Esophagus muscularis mucosa (tissue), 4 donors: ENCODE measurements at places on chromosomes 7 and 10.

- no peak overlapping the region for H3K4me3 ChIP-seq
- no peak overlapping the region for H3K27ac ChIP-seq
- no peaks in the 10 kb centered on the region for H3K27me3 ChIP-seq
- no peaks in the 10 kb centered on the region for H3K4me1 ChIP-seq
- DNase-seq: no peak
These were observed 44.6 kb downstream of the SLC16A12 start for GRCh38 chr10:89490596-89491335.

DNA sequence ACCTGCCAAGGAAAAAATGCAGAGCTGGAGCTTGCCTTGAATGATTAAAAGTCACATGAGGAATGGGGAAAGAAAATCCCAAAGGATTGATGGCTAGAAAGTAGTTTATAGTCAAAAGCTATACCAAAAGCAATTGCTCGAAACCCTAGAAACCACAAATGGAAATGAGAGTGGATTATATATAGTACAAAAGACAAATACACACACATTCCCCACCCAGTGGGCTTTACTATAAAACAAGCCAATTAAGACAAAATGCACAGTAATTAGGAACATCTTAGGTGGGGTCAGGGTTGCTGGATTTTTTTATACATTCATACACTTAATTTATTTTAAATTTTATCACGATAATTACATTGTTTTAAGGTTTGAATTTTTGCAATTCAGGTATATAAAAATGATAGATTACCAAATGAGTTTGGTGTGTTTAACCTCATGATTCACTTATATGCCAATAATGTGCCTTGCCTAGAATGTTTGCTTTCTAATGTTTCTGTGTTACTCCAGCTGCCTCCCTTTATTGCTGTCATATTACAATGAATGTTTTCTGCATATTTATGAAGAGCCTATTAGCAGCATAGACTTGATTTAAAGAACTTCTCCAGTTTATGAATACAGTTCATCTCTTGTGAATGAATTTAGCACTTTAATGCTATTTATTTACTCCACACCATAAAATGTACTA is 421.3 kb downstream of the EXOC4 start:
- no peaks in the 10 kb centered on the region for H3K27me3 ChIP-seq
- no peak overlapping the region for H3K4me3 ChIP-seq
- no peaks in the 10 kb centered on the region for H3K4me1 ChIP-seq
- DNase-seq: no peak
- H3K27ac ChIP-seq: no peak overlapping the region
- no peaks in the 10 kb centered on the region for H3K36me3 ChIP-seq

DNA sequence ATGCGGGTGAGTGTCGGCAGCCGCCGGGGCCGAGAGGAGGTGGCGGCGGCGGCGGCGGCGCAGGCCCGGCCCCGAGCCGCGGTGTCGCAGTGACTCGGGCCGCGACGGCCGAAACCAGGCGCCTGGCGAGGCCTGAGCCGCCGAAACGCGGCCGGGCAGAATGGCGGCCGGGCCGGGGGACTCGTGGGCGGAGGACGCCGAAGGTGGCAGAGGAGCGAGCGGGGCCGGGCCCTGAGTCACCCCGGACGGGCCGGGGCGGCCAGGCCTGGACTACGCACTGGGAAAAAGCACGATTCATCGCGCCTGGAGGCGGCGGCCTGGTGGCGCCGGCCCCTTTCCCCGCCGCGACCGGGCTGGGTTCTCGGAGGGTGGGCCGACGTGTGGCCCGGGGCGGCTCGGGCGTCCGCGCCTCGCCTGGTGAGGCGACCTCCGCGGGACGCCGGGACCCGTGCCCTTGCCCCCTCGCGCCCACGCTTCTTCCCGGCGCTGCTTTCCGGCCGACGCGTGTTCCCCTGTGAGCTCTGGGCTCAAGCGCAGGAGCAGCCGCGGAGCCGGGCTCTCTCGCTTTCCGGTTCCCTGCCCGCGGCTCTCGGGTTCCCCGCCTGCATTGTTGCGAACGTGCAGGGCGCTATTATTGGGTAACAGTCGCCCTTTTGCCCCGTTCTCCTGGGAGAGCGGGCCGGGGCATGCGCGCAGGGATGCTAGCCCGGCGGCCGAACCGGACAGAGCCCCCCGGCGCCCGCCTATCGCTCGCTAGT is 500 bp downstream of the CUL1 start:
- no peaks in the 10 kb centered on the region for H3K36me3 ChIP-seq
- peaks cover 54% of the 10 kb centered on the region for H3K4me1 ChIP-seq
- peak overlapping the region; percentile 99 for H3K27ac ChIP-seq
- no peak for DNase-seq
- peak overlapping the region; percentile 81 for H3K4me3 ChIP-seq

DNA sequence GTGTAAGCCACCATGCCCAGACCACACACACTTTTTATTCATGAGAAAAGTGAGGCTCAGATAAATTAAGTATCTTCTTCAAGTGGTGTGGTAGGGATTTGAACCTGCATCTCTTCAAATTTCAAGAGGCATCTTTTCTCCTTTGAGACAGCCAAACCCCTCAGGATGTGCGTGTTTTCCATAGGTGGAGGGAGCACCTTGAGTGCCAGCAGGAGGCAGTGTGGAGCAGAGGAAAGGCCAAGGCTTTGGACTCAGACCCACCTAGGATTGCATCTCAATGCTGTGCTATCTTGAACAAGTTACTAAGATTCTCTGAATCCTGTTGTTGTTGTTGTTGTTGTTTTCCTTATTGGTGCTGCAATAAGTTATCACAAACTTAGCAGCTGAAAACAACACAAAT is 40.2 kb upstream of the MYL10 start:
- H3K27me3 ChIP-seq: no peaks in the 10 kb centered on the region
- H3K4me1 ChIP-seq: no peaks in the 10 kb centered on the region
- no peak overlapping the region for H3K4me3 ChIP-seq
- no peak for DNase-seq
- no peaks in the 10 kb centered on the region for H3K36me3 ChIP-seq

DNA sequence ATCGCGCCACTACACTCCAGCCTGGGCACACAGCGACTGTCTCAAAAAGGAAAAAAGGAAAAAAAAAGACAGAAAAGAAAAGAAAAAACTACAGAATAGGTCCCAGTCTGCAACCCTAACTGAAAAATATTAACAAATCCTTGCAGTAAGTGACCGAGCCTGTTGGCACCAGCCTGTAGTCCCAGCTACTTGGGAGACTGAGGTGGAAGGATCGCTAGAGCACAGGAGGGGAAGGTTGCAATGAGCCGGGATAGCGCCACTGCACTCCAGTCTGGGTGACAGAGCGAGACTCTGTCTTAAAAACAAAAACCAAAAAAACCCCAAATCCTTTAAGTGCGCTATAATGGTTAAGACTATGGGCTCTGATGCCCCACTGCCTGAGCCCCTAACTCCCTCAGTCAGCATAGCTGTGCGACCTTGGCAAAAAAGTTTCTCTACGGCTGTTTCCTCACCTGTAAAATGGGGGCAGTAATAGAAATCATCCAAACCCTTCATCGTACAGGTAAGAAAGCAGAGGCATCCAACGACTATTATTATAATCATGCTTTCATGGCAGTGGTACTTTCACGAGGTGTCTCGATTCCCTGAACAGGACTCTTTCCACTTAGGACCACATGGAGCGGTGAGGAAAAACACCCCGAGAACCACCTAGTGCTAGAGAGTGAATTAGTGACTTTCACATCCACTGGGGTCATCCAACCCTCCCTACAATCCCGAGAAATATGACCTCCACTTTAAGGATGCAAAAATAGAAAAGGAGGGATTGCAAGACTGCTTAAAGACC is 755 bp downstream of the TOMM7 start:
- H3K27ac ChIP-seq: peak overlapping the region; percentile 89
- no peak for DNase-seq
- H3K36me3 ChIP-seq: peaks cover 8% of the 10 kb centered on the region

GRCh38 chr7:17608114-17608833 is 309.8 kb downstream of the AHR start:
- DNase-seq: no peak
- H3K36me3 ChIP-seq: no peaks in the 10 kb centered on the region
- H3K4me1 ChIP-seq: no peaks in the 10 kb centered on the region
- H3K4me3 ChIP-seq: no peak overlapping the region
- H3K27ac ChIP-seq: no peak overlapping the region

DNA sequence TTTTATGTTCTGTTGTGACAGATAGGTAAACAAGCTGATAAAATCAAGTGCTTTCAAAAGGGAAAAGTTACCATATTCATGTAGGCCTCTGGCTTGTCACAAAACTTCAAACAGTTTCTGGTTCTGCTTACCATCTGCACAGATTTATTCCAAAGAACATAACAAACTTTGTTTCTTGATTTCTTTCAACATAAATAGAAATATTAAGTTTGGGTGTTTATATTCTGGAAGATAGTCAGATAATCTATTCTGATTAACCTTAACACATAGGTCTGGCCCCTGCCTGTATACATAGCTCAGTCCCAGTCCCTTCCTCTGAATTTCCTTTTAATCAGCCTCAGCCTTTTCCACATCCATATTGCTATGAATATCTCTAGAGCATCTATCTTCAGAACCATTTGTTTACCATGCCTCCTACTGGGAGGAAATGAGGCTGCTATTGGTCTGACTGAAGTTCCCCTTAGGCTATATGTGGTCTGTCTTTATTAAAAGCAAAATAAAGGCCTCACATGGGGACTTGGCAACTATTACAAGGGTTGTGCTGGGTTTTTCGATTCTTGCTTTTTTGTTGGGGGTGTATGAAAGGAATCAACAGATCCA is 319.0 kb downstream of the HPSE2 start:
- no peaks in the 10 kb centered on the region for H3K27me3 ChIP-seq
- DNase-seq: no peak
- H3K36me3 ChIP-seq: no peaks in the 10 kb centered on the region
- no peak overlapping the region for H3K4me3 ChIP-seq
- no peaks in the 10 kb centered on the region for H3K4me1 ChIP-seq

DNA sequence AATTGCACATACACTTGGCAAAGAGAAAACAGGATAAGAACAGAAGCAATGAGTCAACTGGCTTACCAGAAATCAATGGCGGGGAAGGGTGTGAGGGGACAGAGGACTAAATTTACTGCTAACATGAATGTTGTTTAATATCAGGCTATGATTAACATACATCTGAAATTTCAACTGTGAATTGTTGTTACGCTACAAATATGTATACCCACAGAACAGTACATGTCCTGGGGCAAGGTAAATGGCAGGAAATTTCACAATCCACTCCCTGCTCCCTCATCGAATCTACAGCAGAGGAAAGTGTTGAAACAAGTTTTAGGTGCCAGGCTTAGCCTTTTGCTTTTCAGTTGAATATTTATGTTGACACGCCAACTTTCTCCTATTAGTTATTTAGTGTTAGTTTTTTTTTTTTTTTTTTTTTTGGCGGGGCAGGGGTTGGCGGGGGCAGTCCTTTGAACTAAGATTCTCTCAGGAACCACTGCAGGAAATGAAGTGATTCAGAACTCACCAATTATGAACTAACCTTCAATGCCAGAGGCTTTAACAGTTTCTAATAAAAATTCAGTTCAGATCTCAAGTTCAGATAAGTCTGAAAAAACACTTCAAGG is 99.0 kb downstream of the UBE2H start:
- DNase-seq: no peak
- no peak overlapping the region for H3K4me3 ChIP-seq
- H3K27ac ChIP-seq: no peak overlapping the region
- H3K36me3 ChIP-seq: no peaks in the 10 kb centered on the region
- H3K4me1 ChIP-seq: peaks cover 44% of the 10 kb centered on the region

DNA sequence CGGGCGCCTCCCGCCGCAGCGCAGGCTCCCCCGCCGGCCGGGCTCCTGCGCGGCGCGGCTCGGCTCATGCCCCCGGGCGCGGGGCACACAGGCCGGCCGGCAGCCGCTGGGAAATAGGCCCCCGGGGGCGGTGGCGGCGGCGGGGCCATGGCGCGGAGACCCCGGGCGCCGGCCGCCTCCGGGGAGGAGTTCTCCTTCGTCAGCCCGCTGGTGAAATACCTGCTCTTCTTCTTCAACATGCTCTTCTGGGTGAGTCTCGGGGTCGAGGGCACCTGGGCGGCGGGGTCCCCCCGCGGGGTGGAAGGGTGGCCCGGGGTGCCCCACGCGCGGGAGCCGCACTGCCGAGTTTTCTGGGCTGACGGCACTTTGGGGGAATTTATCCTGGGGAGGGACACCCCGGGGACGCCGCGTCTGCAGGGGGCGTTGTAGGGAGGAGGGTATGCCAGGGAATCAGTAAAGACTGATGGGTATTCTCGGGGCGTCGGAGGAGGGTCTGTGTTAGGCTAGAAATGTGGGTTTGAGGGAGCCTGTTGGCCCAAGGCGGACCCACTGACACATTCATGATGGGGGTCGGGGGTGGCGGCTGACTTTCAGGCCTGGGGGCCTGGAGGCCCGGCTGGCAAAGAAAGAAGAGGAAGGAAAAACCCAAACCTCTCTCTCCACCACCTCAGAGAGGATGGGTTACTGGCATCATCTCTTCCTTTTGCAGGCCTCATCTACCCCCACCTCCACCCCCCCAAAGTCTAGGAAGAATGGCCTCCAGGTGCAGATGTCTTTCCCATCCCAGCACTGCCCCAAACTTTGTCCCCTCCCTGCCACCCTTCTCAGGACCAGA is 544 bp downstream of the TSPAN33 start:
- no peaks in the 10 kb centered on the region for H3K36me3 ChIP-seq
- H3K27ac ChIP-seq: no peak overlapping the region
- no peak for DNase-seq
- H3K4me1 ChIP-seq: peaks cover 17% of the 10 kb centered on the region
- peaks cover 23% of the 10 kb centered on the region for H3K27me3 ChIP-seq

DNA sequence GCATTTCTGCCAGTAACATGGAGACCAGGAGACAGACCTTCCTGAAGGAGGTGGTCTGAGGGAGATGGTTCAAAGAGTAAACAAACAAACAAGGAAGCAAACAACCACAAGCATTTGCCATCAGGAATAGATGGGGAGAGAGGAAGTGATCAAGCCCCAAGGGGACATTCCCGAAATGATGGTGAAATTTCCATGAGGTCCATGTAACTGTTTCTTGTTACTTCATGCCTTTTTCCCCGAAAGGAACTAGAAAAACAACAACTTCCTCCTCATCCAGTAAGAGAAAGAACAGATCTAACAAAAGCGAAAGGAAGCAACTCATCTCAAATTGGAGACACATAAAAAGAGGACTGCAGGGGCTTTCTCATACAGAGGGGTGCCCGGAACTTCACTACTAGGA is 152.5 kb upstream of the ZNF32 start:
- H3K4me3 ChIP-seq: no peak overlapping the region
- no peaks in the 10 kb centered on the region for H3K27me3 ChIP-seq
- H3K4me1 ChIP-seq: no peaks in the 10 kb centered on the region
- no peak for DNase-seq
- no peak overlapping the region for H3K27ac ChIP-seq

GRCh38 chr10:58372607-58373441 is 12.4 kb upstream of the TFAM start:
- H3K27ac ChIP-seq: no peak overlapping the region
- no peaks in the 10 kb centered on the region for H3K36me3 ChIP-seq
- DNase-seq: no peak
- no peak overlapping the region for H3K4me3 ChIP-seq
- no peaks in the 10 kb centered on the region for H3K4me1 ChIP-seq
- no peaks in the 10 kb centered on the region for H3K27me3 ChIP-seq

GRCh38 chr7:129134356-129134987 is 10.0 kb upstream of the TSPAN33 start:
- H3K4me3 ChIP-seq: no peak overlapping the region
- H3K4me1 ChIP-seq: no peaks in the 10 kb centered on the region
- no peak overlapping the region for H3K27ac ChIP-seq
- no peaks in the 10 kb centered on the region for H3K36me3 ChIP-seq
- H3K27me3 ChIP-seq: no peaks in the 10 kb centered on the region
- no peak for DNase-seq
